Urinary bladder (tissue), 4 donors: ENCODE measurements at places on chromosomes 5 and 9. TPM values are rescaled to one million over a fixed set of nuclear protein-coding genes. Genes with fewer than 3 reads are reported as not detected.

ROPN1L gene
- total RNA-seq = 0.26 TPM

GDNF gene
- total RNA-seq = 1.5 TPM

SHOC1 gene
- not detected for total RNA-seq

SPARC gene
- 5,536 TPM for total RNA-seq

TBC1D2 gene
- total RNA-seq = 4.4 TPM
